Caudate nucleus (tissue), 63 donors: ENCODE measurements at places on chromosomes 12 and 14.

GRCh38 chr14:56297449-56297848, 179.2 kb downstream of the PELI2 start:
- no peak for DNase-seq

- DNase-seq: no peak
These were observed 373.1 kb upstream of the DCN start for GRCh38 chr12:91555436-91556415.

DNA sequence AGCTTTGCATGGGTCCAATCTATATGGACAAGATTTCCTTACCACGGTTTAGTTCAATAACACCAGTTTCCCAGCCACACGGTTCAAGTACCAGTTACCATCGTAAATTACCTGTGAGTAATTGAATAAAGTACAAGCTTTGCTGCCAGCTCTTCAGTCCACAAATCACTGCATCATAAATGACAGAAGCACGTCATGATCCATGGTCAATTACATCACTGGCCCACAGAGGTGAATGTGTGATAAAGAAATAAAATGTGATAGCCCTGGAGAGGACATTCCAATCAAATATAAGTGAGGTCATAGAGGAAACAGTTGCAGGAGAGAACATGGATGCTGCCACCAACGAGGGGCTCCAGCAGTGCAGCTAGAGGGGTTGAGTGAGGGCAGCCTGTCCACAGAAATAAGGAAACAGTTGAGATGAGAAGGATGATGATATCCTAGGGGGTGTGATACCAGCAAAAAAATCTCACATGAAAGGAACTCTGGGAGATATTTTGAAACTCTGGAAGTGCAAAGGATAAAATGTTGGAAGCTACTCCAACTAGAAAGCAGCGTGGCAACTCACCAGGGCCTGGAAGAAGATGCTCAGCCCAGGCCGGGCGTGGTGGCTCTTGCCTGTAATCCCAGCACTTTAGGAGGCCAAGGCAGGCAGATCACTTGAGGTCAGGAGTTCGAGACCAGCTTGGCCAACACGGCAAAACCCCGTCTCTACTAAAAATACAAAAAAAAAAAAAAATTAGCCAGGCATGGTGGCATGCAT, 5.8 kb upstream of the DYNC1H1 start:
- no peak for DNase-seq

- DNase-seq: no peak
These were observed 107.8 kb downstream of the DUSP6 start for GRCh38 chr12:89244536-89244935.

GRCh38 chr12:131989021-131989420, 39.3 kb downstream of the EP400 start:
- no peak for DNase-seq

DNA sequence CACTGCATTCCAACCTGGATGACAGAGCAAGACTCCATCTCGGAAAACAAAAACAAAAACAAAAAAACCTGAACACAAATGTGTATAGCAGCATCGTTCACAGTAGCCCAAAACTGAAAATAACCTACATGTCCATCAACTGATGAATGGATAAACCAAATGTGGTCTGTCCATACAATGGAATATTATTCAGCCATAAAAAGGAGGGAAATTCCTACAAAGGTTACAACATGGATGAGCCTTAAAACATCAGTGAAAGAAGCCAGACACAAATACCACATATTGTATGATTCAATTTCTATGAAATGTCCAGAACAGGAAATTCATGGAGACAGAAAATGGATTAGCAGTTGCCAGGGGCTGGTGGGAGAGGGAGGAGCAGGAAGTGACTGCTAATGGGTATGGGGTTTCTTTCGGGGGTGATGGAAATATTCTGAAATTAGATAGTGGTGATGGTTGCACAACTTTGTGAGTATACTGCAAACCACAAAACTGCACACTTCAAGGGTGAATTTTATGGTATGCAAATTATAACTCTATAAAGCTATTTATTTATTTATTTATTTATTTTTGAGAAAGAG, 4.0 kb downstream of the MYL2 start:
- DNase-seq: no peak

DNA sequence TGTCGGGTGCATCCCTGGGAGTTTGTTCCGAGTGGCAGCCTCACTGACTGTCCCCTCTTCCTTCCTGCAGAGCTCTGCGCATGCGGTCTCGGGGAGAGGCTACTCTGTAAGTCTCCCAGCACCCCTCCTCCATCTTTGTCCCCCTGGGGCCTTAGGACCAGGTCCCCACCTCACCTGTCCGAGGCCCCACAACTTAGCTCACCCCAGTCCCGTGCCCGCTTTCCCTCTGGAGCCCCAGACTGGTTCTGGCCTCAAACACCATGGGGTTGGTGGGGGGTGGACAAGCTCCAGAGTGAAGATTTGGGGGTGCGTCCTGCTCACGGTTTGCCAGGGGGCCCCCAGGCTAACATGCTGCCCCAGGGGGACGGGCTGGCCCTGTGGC, 37.9 kb downstream of the FBRSL1 start:
- no peak for DNase-seq

DNA sequence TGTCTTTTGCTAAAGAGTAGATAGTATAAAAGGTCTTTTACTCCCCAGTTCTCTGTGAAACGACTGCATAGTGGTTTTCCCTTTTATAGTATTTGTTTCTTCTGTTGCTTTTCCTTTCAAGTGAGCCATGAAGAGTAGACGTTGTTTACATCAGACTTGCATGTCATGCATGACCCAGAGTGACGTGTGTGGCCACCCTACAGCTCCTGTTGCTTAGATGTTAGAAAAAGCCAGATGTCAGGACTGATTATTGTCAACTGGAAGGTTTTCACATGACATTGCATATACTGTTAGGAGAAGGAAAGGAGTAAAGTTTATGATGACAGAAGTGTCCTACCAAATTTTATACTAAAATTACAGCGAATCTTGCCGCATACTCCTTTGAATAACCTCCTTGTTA, 1.3 kb upstream of the RD3L start:
- no peak for DNase-seq

DNA sequence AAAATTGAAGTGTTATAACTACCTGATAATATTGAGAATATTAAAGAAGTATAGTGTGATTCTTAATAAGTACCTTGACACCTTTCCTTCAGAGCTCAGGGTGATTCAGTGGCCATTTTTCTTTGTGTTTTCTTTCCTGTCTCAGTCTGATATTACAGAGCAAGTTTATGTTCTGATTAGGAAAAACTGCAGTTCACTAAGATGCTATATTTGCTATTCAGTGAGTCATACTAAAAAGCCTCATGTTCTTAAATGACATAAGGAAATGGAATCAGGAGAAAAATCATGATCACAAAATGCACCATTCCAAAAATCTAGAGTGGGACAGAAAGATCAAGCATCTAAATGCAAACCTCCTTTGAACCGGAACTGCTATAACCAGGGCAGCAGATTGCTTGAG, 390.6 kb upstream of the ATP2B1 start:
- no peak for DNase-seq

GRCh38 chr14:29227631-29228030, 461.0 kb downstream of the FOXG1 start:
- no peak for DNase-seq

DNA sequence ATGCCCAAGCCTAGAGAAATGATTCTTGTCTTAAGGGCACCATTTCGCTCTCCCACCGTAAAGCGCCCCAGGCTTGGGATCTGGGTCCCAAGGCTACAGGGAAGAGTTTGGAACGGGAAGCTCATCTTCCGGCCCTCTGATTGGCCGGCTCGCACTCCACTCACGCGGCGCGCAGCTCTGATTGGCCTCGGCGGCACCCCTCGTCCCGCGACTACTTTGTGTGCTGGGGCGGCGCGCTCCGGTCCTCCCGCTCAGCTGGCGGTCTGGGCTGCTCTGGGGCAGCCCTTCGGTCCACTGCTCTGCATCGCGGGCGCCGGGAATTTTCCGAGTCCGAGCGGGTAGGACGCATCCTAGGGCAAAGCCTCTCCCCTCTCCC, 886 bp upstream of the FUT8 start:
- peak; percentile 74 for DNase-seq

DNA sequence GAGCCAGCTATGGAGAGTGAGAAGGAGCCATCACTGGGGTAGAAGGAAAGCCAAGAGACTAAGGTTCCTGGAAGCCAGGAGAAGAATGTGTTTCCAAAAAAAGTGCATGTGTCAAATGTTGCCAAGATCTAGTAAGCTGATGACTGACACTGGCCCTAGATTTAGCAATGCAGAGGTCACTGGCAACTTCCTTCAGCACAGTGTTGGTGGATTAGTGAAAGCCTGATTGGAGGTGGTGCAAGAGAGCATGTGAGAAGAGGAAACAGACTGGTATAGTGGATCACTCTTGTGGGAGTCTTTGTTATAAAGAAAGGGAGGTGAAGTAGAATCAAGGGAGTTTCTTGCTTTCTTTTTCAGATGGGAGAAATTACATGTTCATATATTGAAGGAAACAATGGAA, 34.1 kb upstream of the CHGA start:
- DNase-seq: no peak

- no peak for DNase-seq
These were observed 49.1 kb downstream of the ZNF664 start for GRCh38 chr12:124022161-124022560.

- no peak for DNase-seq
These were observed 65.9 kb downstream of the DAAM1 start for GRCh38 chr14:59254146-59254910.

GRCh38 chr14:102474934-102475333, 34.6 kb downstream of the ANKRD9 start:
- DNase-seq: peak; percentile 47

DNA sequence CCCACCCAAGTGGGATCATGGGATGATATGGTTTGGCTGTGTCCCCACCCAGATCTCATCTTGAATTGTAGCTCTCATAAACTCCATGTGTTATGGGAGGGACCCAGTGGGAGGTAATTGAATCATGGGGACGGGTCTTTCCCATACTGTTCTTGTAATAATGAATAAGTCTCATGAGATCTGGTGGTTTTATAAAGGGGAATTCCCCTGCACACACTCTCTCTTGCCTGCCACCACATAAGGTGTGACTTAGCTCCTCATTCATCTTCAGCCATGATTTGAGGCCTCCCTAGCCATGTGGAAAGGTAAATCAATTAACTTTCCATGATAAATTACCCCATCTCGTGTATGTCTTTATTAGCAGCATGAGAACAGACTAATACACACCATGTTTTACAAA, 109.2 kb downstream of the IGF1 start:
- no peak for DNase-seq

GRCh38 chr12:108017472-108018057, 111.5 kb upstream of the WSCD2 start:
- DNase-seq: no peak

DNA sequence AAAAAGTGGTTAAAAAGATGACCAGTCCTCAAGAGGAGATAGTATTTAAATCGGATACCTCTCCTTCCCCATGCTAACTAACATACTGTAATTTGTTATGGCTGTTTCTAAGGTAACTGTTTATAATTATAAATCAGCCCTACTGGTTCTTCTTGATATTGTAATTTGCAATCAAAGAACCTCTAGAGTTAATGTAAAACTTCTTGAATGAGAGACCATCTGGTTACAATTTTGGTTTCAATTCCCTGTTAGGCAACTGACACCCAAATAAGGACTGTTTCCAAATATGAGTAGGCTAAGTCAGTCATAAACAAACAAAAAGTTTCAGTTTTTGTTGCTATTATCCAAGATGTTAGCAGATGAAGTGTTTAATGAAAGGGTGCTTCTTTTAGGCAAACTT, 120.2 kb upstream of the DNM1L start:
- no peak for DNase-seq

DNA sequence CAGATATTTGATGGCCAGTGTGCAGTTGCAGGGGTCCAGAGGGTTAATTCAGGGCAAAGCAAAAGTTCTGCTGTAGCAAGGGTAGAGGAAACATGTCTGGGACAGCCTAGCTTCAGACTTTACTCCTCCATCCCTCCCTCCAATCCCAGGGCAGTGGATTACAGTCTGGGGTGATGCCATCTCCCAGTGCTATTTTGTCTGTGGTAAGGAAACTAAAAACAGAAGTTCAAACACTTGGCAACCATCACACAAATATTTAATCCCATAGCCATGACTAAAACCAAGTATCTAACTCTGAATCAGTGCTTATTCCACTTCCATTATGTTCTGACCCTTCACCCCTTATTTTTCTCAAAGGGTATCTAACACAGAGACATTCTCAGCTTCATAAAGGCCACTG, 61.8 kb downstream of the PIK3C2G start:
- no peak for DNase-seq

GRCh38 chr12:11717519-11717961, 68.1 kb downstream of the ETV6 start:
- no peak for DNase-seq

- DNase-seq: no peak
These were observed 57.0 kb downstream of the HELB start for GRCh38 chr12:66359300-66359699.

- DNase-seq: no peak
These were observed 277.4 kb downstream of the FOXN3 start for GRCh38 chr14:89139404-89140247.

- DNase-seq: no peak
These were observed 3.4 kb downstream of the DHH start for GRCh38 chr12:49091056-49091835.

DNA sequence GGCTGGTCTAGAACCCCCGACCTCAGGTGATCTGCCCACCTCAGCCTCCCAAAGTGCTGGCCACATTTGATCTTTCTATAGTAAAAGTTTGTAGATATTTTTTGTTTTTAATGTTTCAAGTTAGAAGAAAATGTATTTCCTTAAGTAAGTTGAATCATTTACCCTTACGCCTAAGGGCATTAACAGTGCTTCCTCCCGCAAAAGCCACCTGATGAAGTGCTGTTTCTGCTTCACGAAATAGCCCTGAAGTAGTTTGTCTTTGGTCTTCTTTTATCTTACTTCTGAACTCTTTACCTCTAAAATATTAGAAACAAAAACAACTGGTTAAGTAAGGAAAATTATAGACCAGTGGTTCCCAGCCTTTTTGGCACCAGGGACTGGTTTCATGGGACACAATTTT, 22.7 kb downstream of the PAWR start:
- no peak for DNase-seq

- DNase-seq: no peak
These were observed 52.1 kb downstream of the STON2 start for GRCh38 chr14:81348061-81348460.

DNA sequence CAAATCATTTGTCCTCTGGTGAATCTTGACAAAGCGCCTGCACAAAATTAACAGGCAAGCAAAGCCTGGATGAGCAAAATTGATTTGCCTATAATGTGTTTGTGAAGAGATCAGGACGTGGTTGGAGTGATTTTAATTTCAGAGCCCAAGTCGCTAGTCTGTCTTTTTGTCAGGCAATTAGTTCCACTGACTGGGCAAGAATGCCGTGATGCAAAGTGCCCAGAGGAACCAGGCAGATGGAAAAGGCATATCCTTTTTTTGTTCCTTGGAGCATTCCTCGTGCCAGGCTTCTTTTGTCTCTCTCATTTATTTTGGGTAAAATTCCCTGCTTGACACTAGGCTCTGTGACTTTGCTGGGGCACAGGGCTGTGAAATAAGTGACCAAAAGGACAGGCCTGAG, 65.9 kb upstream of the CCDC198 start:
- DNase-seq: no peak

GRCh38 chr14:24915958-24916595, 133.9 kb downstream of the STXBP6 start:
- no peak for DNase-seq
